ENCODE measurements at places on chromosomes 11 and 22.

GRCh38 chr22:28883917-28884746, 760 bp downstream of the ZNRF3 start:
- peak; percentile 65 for DNase-seq

DNA sequence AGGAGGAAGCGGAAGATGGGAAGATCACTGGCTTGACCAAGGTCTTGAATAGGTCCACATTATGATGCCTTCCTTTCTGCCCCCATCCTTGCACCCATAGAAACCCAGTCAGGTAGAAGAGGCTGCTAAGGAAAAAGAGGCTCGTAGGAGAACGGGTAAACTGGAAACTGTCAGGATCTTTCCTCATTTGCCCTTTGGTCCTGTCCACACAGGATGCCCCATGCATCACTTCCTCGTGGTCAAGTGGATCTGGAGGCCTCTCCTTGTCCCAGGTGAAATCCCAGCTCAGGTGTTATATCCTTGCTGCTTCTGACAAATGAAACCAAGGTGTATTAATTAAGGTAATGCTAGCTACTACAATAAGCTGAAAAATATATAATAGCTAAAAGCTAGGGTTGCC, 8.0 kb upstream of the ZBTB16 start:
- no peak for DNase-seq

DNA sequence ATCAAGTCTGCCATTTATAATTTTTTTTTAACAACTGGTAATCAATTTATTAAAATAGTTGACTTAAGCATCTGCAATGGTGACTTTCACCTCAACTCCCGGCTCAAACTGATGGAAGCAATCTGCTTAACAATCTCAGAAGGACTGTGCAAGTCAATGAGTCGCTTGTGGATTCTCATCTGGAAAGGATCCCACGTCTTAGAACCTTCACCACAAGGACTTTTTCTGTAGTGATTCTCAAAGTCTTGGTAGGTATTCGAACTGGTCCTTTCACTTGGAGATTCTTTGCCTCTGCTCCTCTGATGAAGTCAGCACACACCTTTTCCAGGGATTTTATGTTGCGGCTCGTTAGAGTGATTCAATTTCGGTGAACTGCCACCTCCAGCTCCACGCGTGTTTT, 7.3 kb downstream of the RSF1 start:
- DNase-seq: no peak

DNA sequence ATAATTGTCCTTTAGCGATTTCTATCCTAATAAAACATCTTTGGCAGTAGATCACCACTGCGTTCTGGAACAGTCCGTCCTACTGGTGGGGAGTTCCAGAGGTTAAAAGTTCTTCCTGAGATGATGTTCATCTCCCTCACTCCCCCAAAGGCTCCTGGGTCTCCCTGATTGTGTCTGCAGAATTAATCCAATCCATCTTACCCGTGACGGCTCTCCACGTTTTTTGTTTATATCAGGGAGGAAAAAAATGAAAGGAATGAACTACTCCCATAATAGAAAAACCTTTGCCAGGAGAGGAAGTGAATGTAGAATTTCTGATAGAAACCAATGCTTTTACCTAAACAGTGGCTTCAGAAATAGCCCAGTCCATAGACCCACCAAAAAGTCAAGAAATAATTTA, 81.6 kb downstream of the LARGE1 start:
- no peak for DNase-seq

DNA sequence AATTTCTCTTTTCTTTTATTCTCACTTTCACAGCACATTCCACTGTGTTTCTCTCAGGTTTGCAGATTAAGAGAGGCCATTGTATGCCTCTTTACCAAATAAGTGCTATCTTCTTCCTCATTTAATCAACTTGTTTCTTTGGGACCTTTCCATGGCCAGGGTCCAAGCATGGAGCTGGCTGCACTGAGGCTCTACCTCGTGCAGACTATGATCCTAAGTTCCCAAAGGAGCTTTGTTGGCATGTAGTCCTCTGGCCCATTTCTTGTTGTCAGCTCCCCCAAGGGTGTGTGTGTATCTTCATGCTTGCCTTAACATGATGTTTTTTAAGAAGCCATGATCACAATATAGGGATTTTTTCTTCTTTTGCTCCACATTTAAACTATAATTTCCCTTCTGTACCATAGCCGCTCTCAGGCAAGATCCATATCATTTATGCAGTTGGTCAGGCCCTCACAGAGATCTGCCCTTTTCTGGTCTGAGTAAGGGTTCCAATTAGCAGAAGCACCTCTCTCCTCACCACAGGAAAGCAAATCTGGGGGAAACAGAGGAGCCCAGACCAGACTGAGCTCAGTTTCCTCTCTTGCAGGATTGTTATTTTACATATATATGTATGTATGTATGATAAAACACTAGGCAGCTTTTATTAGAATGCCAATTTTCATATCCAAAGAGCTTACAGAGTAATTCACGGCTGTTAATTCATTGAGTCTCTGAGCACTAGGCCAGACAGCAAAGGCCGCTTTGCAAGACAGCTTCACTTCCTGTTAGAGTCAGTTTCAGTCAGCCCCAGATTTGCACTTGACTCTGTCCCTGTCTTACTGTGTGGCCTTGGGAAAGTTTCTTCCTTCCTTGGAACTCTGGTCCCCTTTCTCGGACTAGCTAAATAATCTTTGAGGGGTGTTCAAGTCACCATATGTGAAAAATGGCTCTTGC, 34.3 kb downstream of the CYB5R2 start:
- DNase-seq: no peak

DNA sequence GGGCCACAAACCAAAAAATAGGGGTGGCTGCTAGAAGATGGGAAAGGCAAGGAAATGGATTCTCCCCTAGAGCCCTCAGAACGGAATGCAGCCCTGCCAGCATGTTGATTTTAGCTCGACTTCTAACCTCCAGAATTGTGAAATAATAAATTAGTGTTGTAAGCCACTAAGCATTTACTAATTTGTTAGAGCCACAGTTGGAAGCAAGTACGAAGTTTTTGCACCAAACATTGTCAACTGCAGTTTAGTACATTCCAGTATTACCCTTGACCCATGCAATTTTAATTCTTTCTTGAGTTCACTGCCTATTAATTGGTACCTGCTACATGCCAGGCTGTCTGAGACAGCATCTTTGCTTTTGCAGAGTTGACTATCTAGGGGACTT, 32.2 kb downstream of the PARVA start:
- DNase-seq: no peak

DNA sequence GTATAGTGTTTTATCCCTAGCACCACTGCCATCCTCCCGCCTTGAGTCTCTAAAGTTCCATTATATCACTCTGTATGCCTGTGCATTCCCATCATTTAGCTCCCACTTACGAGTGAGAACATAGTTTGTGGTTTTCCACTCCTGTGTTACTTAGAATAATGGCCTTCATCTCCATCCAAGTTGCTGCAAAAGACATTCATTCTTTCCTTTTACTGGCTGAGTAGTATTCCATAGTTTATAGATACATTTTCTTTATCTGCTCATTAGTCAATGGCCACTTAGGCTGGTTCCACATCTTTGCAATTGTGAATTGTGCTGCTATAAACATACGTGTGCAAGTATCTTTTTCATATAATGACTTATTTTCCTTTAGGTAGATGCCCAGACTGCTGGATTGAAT, 24.4 kb downstream of the TAB1 start:
- no peak for DNase-seq

DNA sequence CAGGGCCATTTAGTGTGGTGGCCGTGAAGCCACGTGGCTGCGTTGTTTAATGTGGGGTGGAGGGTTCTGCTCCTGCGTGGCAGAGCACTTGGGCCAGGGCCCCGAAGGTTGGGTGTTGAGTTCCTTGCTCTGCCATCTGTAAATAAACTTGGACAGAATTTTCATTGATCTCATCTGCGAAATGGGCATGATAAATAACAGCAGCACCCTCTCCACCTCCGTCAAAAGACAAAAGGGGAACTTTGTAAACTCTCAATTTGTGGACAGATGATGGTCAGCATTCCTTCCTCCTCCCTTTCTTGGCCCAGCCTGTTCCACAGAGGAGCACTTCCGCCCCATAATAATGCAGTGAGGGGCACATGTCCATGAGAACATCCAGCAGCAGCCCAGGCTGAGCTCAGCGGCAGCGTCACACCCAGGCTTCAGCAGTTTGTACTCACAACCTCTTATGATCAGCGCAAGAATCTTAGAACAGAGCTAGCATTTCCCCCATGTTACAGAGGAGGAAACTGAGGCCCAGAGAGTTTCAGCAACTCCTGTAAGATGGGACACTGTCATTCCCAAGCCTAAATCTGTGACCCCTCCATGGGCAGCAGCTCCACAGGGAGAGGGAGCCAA, 874.5 kb downstream of the BRD1 start:
- DNase-seq: no peak

- no peak for DNase-seq
Observed at GRCh38 chr11:15217416-15217815, 102.7 kb downstream of the INSC start.

DNA sequence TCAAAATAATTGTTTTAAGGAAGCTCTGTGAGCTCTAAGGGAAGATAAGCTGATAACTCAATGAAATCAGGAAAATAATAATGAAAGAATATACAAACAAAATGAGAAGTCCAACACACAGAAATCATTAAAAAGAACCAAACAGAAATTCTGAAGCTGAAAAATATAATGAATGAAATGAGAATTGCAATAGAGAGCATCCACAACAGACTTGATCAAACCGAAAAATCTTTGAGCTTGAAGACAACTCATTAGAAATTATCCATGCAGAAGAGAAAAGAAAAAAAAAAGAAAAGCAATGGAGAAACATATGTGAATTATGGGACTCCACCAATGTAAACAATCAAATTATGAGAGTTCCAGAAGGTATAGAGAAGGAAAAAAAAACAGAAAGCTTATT, 101.0 kb downstream of the BBOX1 start:
- DNase-seq: no peak
